ENCODE measurements at places on chromosomes 5 and 9.

- DNase-seq: no peak
Observed at GRCh38 chr5:83741571-83741970, 20.9 kb upstream of the HAPLN1 start.

DNA sequence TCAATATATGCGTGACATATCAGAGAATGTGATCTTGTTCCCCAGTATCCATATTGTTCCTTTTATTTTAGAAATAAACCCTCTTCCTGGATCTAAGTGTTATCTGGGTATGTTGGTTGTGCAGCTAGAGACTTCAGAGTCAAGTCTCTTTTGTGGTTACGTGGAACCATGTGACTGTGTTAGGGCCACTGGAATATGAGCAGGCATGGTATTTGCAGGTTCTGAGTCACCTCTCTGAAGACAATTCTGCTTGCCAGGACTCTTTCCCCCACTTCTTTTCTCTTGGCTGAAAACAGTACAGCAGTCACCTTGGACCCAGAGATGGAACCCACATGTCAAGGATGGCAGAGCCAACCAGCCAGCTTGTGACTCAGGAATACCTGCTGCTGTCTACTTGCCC, 59.7 kb downstream of the ATP10B start:
- DNase-seq: no peak

- DNase-seq: no peak
Observed at GRCh38 chr5:87183896-87184295, 83.8 kb upstream of the RASA1 start.

- DNase-seq: no peak
Observed at GRCh38 chr5:9241479-9242305, 304.2 kb downstream of the SEMA5A start.

GRCh38 chr9:125066839-125067619, 76.3 kb downstream of the SCAI start:
- DNase-seq: no peak

DNA sequence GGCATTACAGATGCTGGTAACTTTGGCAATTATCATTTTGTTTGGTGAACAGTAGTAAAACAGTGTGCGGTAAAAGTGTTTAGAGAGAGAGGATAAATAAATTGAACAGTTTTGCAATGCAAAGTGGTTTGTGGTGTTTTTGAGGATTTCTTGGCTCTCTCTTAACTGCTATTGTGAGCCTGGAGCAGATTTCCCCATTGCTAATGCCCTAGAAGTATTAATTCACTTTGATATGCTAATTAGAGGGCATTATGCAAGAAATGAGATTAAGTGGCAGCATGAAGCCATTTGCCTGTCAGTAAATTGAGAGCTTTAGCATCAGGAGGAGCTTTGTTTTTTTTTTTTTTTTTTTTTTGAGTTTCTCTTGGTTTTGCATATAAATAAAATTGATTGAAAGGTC, 8.2 kb downstream of the PBX3 start:
- DNase-seq: no peak

- DNase-seq: no peak
Observed at GRCh38 chr5:170642776-170643436, 139.1 kb downstream of the KCNIP1 start.

DNA sequence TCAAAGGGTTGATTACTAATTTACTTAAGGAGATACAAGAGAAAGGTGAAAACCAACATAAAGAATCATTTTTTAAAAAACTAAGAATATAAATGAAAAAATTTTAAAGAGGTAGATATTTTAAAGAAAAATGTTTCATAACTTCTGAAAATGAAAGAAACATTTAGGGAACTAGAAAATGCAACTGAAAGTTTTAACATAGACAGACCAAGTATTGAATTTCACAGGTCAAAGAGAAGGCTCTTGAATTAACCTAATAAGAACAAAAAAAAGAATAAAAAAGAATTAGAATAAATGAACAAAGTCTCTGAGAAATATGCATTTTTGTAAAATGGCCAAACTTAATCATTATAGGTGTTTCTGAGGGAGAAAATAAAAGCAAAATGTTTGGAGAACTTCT, 16.1 kb upstream of the FAM174A start:
- DNase-seq: no peak

DNA sequence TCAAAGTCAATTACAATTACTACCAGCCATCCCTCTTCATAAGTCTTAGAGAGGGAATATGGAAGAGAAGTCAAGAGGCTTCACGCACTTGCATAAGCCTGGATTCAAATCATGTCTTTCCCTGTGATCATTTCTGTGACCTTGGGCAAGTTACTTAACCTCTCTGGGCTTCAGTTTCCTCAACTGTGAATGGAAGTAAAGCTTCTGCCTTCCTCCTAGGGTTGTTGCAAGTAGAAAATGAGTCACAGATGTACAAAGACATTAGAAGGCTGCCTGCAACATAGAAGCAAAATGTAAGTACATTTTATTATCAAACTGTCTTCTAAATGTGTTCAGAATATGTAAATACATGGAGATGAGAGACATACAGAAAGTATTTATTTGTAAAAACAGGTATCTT, 42.3 kb upstream of the SEMA6A start:
- DNase-seq: no peak

- DNase-seq: no peak
Observed at GRCh38 chr9:81389569-81389993, 299.8 kb downstream of the TLE1 start.

DNA sequence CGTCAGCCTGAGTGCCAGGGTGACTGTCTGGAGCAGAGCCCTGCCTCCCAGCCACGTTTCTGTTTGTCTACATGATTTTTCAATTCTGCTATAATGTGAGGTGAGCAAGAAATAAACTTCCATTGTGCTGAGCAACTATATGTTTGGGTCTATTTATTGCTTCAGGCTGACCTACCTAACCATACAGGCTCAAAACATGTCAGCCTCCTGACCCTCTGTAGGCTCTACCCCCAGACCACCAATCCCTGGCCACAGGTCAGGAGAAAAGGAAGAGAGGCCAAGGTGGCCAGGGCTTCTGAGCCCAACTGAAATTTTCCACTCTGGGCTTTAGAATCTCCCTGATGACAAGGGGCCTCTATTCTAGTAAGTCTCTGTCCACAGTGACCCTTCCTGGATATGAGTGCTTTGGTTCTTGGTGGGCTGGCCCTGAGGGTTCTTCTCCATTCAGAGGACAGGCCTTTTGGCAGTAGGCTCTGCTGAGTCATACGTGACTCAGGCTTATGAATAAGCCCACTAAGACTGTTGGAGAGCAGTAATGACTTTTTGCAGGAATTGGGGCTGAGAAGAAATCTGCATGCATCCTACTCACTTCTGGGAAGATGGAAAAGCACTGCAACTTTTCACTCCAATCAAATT, 117.2 kb upstream of the TBCA start:
- DNase-seq: no peak

GRCh38 chr5:1152771-1153282, 41.0 kb upstream of the SLC12A7 start:
- DNase-seq: no peak

DNA sequence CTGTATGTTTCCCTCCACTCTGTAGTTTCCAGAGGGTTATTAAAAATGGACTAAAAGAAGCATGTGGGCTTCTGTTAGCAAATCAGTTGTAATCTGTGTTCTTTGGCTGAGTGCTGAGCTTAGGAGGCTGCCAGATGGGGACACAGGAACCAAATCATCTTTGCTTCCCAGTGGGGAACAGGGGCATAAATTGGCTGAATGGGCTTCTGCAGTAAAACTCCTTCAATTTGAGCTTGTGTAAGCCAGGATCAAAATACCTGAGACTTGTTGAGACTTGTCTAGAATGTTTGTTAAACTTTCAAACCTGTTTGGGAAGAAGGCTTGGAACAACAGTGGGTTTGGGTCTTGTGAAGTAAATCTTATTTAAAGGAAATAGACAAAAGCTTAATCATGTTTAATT, 32.2 kb upstream of the TNFAIP8 start:
- DNase-seq: no peak

GRCh38 chr9:32426278-32426939, 42.0 kb downstream of the ACO1 start:
- DNase-seq: no peak

DNA sequence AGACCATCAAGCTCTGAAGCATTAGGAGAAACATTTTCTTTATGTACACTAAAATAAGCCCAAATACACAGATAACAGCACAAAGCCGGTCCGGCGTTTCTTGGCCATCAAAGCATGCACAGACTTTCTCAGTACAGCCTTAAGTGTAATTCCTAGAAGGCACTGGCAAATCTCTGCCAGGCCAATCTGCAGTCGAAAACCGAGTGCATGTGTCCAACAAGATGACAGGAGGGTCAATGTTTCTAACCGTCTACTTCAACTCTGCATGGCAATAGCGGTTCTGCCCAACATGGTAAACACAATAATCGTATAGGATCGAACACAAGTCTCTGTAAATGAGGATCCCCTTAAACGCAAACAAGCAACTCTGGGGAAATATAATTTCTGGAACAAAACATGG, 1.1 kb downstream of the ARL15 start:
- DNase-seq: no peak

GRCh38 chr9:38008168-38009034, 60.6 kb downstream of the SHB start:
- peak; percentile 34 for DNase-seq

DNA sequence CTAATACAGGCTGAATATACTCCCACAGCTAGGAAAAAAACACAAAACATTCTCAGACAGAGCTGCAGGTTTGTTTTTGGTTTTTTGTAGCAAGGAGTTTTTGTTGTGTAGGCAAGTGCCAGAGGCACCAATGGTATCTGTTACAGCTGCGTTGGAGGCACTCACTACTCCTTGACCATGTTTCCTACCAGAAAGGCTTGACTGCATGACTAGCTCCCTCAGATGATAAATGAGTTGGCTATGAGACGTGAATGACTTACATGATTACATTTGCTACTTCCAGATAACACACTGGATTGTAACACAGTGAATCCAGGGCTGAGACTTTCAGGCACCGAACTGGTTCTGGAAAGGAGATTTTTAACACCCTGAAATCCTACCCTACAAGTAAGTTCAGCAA, 18.8 kb downstream of the GZMK start:
- no peak for DNase-seq

DNA sequence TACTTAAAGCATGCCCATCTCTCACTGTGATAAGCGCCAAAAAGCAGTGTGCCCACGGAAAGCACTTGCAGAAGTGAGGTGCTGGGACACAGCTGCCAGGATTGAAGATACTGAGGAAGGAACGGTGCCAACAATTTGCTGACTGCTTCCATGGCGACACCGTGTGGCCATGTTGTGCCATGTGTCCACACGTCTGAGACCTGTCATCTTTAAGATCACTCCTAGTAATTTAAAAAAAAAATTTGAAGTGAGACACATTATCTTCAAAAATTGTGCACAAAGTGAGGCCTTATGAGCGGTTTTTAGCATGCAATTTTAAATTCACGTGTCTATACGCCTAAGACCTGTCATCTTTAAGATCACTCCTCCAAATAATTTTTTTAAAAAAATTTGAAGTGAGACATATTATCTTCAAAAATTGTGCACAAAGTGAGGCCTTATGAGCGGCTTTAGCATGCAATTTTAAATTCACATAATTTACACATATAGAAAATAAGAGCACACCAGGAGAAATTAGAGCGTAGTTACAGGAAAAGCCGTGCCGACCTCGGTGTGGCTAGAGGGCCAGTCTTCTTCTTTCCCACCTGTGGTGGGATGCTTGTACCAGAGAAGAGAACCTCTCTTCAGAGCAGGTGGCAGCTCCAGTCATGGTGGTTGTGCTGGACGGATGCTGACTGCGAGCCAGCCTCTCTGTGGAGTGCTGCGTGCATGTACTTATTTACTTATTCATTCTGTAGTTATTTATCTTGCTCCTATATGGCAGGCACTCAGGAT, 21.4 kb upstream of the FLT4 start:
- DNase-seq: peak; percentile 37

GRCh38 chr5:82635561-82636288, 357.6 kb upstream of the RPS23 start:
- DNase-seq: no peak
